ENCODE measurements at places on chromosomes 11 and 22. TPM values are rescaled to one million over a fixed set of nuclear protein-coding genes. Genes with fewer than 3 reads are reported as not detected.
A peak's percentile ranks its signal among the peaks of the same experiment; 100 is the strongest.

Gene NCR3LG1
- total RNA-seq, result 0.78 TPM

DNA sequence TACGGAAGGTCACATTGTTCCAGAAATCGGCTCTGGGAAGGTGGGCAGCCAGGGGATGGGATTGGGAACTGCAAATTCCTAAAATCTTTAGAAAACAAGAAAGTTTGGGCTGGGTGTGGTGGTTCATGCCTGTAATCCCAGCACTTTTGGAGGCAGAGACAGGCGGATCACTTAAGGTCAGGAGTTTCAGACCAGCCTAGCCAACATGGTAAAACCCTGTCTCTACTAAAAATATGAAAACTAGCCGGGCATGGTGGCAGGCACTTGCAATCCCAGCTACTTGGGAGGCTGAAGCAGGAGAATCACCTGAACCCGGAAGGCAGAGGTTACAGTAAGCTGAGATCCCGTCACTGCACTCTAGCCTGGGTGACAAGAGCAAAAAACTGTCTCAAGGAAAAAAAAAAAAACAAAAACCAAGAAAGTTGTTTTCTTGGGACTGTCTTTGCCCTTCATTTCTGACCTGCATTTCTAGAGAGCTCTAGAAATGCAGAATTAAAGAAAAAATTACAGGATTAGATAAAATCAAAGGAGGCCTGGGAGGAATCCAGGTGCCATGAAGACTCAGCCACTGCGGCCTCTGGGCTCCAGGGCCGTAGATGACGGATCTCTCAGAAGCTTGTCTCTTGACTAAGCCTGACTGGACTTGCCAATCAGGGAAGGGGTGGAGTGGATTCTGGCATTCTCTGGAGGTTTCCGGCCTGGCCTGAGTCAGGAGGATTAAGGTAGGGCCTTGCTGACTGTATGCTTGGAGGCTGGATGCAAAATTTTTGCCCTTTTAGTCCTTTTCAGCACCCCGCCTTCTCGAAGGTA, 5.3 kb upstream of the MALAT1 start:
- DNase-seq, result peak; percentile 54

- no peak for DNase-seq
These were observed 31.4 kb downstream of the PPM1F start for GRCh38 chr22:21921184-21921721.

DNA sequence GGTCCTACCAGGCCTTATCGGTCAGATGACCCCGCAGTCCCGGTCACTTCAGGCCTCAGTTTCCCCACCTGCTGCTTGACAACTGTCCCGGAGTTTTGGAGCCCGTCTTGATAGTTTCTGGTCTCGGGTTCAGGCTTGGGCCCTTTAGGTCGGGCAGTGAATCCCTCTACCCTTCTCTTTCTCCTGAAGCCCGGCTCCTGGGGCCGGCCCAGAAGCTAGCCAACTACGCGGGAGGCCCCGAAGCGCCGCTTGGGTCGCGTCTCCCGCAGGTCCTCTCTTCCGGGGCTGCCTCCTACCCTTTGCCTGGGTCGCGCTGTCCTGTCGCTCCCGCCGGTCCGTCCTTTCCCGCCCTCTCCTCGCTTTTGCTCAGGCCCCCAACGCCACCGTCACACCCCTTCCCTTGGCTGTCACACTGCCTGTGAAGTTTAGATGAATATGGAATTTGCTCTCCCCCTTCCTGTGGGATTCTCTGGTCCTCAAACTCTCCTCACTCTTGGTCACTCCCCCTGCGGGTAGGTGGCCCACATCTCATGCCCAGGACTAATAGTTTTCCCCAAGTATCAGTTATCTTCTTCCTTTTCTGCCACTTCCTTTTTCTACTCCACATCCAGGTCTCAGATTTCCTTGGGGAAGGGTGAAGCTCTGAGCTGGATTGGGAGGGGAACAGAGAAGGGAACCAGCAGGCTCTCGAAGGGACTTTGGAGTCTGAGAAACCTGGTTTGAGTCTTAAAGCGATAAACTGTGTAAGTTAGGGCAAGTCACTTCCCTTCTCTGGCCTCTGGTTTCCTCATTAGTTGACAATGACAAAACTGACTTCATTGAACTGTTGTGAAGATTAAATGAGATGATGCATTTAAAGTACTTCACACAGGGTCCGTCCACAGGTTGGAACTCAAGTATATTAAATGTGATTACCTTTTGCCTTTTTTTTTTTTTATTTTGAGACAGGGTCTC, 790 bp downstream of the RAB1B start:
- no peak for DNase-seq
